Lung (tissue), 17 donors: ENCODE measurements at places on chromosomes 11 and 22. TPM values are rescaled to one million over a fixed set of nuclear protein-coding genes. Genes with fewer than 3 reads are reported as not detected.

Gene CATSPER1
- polyA plus RNA-seq = 3.3 TPM

Gene BIRC3
- polyA plus RNA-seq = 61.0 TPM

Gene UBE4A
- polyA plus RNA-seq = 18.2 TPM

GRCh38 chr22:33678523-33678922 is 241.8 kb downstream of the LARGE1 start:
- H3K27ac ChIP-seq = no peak overlapping the region
- DNase-seq = no peak
- H3K27me3 ChIP-seq = no peaks in the 10 kb centered on the region
- H3K36me3 ChIP-seq = no peaks in the 10 kb centered on the region
- H3K4me1 ChIP-seq = no peaks in the 10 kb centered on the region

- H3K4me3 ChIP-seq = no peak overlapping the region
- no peak overlapping the region for H3K27ac ChIP-seq
- H3K27me3 ChIP-seq = no peaks in the 10 kb centered on the region
- no peak for DNase-seq
- no peaks in the 10 kb centered on the region for H3K4me1 ChIP-seq
Measured at GRCh38 chr11:33197915-33198727, 36.8 kb upstream of the CSTF3 start.

GRCh38 chr11:78449866-78450265 is 32.2 kb upstream of the GAB2 start:
- DNase-seq = no peak
- H3K36me3 ChIP-seq = no peaks in the 10 kb centered on the region

DNA sequence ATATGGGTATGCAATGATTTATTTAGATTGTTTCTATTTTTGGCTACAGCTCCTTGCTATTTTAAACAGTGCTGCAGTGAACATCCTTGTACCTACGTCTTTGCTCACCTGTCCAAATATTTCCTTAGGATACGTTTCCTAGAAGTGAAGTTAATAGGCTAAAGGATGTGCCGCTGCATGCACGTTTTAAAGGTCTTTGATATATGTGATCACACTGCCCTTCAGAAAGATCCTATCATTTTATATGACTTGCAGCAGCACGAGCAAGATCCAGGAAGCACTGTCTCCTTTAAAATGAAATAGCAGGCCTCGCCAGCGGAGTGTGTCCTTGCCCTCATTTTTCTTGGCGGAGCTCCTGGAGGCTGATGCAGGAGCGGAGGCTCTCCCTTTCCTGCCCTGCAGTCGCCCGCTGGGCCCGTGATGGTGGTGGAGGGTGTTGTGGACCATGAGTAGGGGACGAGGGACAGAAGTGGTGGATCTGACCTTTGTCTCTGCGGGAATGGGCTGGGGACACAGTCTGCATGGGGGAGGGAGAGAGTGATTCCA is 19.4 kb downstream of the RPS6KA4 start:
- H3K4me3 ChIP-seq = no peak overlapping the region
- no peak for DNase-seq
- H3K4me1 ChIP-seq = no peaks in the 10 kb centered on the region
- no peak overlapping the region for H3K27ac ChIP-seq

DNA sequence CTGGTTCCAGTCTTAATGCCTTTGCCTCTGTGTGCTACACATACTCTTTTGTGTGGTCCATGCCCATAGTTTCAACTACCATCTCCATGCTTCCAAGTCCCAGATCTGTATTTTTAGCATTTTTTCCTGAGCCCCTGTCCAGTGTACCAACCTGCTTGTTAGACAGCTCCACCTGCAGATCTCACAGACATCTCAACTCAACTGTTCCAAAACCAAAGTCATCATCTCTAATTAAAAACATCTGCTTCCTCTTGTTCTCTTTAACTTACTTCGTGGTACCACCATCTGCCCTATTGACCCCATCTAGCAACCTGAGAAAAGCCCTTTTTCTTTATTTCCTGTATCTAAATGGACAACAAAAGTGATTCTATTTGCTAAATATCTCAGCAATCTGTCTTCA is 8.6 kb upstream of the KMT2A start:
- H3K36me3 ChIP-seq = no peaks in the 10 kb centered on the region
- DNase-seq = no peak
- H3K4me1 ChIP-seq = no peaks in the 10 kb centered on the region

Gene SLC15A3
- polyA plus RNA-seq = 91.6 TPM

Gene CNGA4
- 3.5 TPM for polyA plus RNA-seq

GRCh38 chr11:57323167-57323854 is 1.4 kb downstream of the TNKS1BP1 start:
- H3K4me1 ChIP-seq = peaks cover 33% of the 10 kb centered on the region
- peak; percentile 33 for DNase-seq
- H3K27me3 ChIP-seq = no peaks in the 10 kb centered on the region
- peak overlapping the region; percentile 66 for H3K4me3 ChIP-seq

- H3K27me3 ChIP-seq = no peaks in the 10 kb centered on the region
- peaks cover 14% of the 10 kb centered on the region for H3K4me1 ChIP-seq
- DNase-seq = peak; percentile 81
- H3K27ac ChIP-seq = no peak overlapping the region
- no peak overlapping the region for H3K4me3 ChIP-seq
- no peaks in the 10 kb centered on the region for H3K36me3 ChIP-seq
Measured at GRCh38 chr11:71240865-71241691, 11.3 kb downstream of the SHANK2 start.
